NCI-H2107 (cell line): ENCODE measurements at places on chromosomes 2 and 18.

GRCh38 chr2:42084231-42084671 lies 36.4 kb downstream of the PKDCC start:
- no peak for DNase-seq

DNA sequence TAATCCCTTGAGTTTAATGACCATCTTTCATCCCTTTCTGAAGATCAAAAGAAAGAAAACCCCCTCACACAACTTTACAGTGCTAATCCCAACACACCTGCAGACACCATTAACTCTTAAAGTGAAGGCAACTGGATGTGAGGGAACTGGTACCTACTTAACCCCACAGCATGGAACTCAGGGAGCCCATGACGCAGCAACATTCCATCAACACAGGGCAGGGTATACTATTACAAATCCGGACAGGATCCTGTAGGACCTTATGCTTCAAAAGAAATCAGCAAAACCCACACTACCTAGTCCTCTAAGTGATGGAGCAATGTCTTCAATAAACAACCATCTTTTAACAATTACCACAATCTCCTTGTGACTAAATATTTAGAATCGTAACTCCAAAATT lies 78.6 kb downstream of the FARSB start:
- DNase-seq = no peak

DNA sequence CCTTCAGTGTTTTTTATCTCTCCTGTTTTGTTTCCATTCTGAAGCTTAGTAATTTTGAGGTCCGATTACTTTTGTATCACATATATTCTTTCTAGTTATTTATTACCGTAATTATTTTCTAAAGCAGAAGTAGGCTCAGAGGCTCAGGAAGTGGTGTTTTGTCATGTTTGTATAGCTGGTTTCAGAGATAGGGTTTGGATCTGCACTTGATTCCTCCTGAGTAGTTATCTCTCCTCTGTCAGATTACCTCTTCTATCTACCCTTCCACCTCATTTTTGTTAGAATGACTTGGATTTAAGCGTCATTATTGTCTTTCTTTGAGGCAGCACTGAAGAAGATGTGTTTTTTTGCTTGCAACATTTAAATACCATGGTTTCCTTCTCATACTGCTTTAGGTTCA lies 95.4 kb downstream of the MTA3 start:
- no peak for DNase-seq

DNA sequence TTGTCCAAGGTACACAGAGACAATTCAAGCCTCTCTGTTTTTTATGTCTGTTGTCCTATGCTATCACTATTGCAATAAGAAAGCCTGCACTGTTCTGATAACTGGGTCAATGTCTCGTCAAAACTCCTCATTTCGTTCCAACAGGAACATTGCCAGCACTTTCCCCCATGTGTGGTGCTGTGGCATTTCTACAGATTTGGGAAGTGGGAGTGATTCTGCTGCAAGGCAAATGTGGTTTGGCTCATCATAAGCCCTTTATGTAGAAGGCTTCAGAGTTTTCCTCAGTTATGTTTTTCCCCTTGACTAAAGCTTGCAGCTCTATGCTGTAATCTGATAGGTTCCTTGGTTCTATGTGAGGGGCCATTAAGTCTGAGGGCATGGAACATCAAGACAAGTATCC lies 324.1 kb upstream of the TCF4 start:
- no peak for DNase-seq

- DNase-seq = no peak
These were observed 154.7 kb upstream of the HS6ST1 start for GRCh38 chr2:128473175-128474035.

- no peak for DNase-seq
These were observed 1209.3 kb upstream of the CHAC2 start for GRCh38 chr2:52558265-52558664.

DNA sequence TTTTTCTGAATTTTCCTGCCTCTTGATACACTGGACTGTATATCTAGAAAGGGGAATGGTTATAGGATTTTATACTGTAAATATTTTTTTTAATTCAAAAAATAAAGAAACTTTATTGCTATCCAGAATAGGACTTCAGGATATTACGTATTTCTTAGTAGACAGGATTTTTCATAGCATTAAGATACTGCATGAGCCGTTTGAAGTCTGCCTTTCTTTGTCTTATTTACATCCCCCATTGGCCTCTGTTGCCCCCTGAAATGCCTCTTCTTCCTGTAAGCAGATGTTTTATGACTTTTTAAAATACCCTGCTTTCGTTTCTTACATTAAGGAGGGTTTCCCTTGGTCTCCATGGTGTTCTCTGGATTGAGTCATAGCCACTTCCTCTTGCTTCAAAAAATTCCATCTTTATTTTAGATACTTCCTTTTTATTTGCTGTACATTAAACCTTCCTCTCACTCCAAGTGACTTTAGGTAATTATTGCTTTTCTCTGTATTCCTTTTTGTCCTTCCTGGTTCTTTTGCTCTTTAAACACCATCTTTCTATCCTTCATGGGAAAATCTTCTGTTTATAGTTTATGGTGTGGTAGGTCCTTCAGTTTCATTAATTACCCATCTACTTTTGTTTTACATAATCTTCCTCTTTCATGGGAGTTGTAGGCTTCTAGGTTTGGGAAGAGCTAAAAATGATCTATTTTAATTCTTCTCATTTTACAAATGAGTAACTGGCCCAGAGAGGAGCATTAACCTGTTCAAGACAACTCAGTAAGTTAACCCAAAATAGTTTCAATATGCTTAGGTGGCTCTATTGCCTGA lies 72.6 kb downstream of the ZNF532 start:
- DNase-seq = no peak

DNA sequence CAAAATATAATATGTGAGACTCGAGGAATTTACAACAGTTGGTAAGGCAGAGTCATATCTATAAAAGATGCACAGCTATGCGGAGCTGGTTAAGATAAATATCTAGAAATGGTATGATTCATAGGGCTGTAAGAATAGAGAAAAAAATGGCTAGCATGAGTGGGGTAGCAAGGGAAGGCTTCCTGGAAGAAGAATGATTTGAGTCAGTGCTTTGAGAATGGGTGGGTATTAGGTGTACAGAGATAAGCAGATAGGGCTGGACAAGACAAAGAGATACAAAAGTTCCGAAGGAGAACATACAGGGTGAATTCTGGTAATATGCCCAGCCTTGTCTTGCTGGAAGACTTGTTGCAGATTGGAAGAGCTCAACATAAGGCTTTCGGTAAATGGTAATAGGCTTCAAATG lies 291.5 kb upstream of the CCDC68 start:
- no peak for DNase-seq

DNA sequence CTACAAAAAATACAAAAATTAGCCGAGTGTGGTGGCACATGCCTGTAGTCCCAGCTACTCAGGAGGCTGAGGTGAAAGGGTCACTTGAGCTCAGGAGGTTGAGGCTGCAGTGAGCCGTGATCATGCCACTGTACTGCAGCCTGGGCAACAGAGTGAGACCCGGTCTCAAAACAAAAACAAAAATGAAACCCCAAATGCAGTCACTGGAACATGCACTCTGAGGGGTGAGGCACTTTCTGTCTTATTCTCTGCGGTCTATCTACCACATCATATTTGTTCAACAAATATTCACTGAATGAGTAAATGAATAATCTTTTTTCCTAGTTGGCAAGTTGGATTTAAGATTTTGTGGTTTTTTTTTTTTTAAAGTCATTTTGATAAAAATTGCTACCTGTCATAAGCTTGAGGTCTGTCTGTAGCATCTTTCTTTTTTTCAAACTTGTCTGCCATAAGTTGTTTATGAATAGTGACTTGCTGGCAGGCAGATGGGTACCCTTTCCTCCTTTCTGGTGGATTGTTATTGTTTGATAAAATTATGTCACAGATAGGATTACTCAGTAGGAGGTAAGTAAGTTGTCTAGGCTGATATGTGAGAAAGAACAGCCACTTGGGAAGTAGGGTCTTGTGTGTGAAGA lies 11.8 kb downstream of the CHRNA1 start:
- no peak for DNase-seq

GRCh38 chr2:187875261-187876141 lies 321.3 kb upstream of the TFPI start:
- no peak for DNase-seq

GRCh38 chr2:157971702-157972101 lies 95.6 kb upstream of the ACVR1 start:
- DNase-seq = no peak

DNA sequence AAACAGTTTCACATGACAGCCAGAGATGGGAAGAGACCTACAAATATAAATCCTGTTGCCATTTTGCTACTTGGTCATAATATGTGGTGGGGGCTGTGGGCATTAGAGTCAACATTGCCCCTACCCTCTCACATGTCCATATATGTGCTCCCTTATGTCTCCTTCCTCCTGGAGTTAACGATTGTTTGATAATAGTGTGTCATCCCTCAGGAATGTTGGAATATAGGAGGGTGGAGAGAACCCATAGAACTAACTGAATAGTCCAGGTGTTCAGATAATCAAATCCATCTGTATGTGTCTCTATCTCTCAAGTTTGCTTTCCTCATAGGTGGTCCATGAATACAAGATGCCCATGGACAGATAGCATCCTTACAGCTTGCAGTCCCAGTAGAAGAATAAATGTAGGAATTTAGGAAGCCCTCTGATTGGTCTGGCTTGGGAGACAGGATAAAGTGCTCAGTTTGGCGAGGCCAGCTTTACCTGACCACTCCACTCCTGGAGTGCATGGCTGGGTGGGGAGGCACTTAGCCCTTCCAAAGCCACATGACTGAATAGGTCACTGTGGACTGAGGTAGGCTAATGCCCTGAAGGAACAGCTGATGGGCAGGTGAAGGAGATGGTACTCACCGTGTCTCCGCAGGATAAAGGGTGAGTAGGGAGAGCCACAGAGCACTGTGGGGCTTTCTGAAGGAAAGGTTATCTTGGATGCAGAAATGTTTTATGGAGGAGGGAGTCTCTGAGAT lies 166.9 kb downstream of the CDCA7 start:
- no peak for DNase-seq

GRCh38 chr2:54701029-54701428 lies 22.4 kb upstream of the EML6 start:
- DNase-seq = no peak

- no peak for DNase-seq
These were observed 16.1 kb upstream of the MFSD2B start for GRCh38 chr2:23993736-23994269.

DNA sequence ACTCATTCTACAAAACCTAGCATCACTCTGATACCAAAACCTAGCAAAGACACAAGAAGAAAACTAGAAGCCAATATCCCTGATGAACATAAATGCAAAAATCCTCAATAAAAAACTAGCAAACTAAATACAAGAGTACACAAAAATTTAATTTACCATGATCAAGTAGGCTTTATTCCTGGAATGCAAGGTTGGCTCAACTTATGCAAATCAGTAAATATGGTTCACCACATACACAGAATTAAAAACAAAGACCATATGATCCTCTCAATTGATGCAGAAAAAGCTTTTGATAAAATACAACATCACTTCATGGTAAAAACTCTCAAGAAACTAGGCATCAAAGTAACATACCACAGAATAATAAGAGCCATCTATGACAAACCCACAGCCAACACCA lies 188.3 kb downstream of the ETAA1 start:
- no peak for DNase-seq

DNA sequence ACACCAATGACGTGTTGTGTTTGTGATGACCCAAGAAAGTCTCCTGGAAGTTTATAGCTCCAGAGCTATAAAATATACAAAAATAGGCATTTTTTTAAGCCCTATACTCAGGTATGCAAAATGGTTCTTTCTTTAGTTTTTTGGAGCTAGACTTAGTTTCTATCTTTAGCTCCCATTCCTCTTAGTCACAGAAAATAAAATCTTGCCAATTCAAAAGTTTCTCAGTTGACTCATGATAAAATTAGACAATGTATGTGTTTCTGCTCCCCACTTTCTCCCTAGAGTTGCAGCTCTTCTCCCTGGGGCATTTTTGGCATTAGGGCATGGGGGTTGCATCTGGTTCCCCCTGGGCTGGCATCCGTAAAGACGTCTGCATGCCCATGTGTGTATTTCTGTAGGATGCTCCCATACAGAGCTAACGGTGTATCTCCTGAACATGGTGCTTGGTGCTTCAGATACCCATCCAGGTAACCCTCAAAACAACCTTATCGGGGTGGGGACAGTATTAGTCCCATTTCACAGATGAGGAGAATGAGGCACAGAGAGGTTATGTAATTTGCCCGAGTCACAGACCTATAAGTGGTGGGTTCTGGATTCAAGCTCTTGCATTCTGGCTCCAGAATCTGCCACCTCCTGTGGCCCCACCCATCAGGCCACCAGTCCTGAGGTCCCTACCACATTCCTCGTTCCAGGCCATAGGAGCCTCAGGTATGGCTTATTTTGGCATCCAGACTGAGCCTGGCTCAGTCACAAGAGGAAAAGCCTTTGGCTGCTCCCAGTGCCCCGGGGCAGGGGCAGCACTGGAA lies 43.1 kb upstream of the ASAP2 start:
- DNase-seq = no peak

GRCh38 chr2:199778655-199779054 lies 72.3 kb downstream of the FTCDNL1 start:
- DNase-seq = no peak

- DNase-seq = no peak
These were observed 110.9 kb upstream of the PKDCC start for GRCh38 chr2:41936771-41937463.

- DNase-seq = no peak
These were observed 58.2 kb downstream of the CAB39 start for GRCh38 chr2:230770804-230771203.

DNA sequence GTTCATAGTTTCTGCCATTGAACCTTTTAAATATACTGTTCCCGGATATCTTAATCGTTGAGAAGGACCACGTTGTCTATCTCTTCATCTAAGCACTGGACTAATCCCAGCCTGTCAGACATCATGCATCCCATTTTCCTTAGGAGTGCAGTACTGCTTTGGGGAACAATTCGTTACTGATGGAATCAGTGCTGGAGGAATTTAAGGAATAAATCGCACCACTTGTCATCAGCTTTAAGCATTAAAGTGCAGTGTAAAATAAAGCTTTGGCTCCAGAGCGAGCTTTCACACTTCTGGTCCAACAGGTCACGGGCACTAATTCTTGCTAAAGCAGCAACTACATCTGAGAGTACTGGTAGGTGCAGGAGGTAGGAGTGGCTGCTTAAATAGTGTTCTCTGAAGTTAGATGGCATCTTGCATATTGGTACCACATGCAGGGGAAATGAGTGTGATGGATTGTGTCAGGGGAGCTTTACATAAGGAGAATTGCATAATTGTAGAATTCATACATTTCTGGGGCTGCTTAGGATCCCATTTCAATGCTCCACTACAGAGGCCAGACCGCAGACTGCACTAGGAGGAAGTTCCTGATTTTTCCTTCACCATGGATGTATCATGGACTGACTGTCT lies 105.7 kb upstream of the RASGRP3 start:
- no peak for DNase-seq

- no peak for DNase-seq
These were observed 16.0 kb upstream of the SKA1 start for GRCh38 chr18:50358844-50359243.
